ENCODE measurements at places on chromosomes 6 and 20.
A peak's percentile ranks its signal among the peaks of the same experiment; 100 is the strongest.

GRCh38 chr20:50338479-50339391 is 148.1 kb downstream of the CEBPB start:
- DNase-seq = no peak

DNA sequence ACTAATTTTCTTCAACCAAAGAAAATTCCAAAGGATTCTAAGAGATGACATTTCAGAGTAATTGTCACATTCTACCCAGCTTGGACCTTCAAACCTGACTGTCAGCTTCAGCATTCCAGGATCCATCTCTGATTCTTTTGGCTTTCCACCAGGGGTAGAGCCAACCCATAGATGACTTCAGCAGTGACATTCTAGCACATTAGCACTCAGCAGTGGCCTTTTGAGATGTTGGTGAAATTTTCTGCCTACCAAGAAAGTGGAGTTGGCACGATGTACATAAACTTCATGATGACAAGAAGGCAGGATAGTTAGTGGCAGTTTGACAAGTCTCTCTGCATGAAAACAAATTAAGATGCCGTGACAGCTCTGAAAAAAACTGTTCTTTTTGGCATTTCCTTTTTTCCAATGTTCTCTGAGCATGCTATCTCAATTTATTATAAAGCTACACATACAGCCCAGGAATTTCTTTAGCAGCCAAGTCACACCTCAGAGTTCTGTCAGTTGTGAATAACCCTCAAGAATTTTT is 466.5 kb upstream of the RNF217 start:
- no peak for DNase-seq

- DNase-seq = no peak
Observed at GRCh38 chr20:23657202-23657601, 19.4 kb upstream of the CST3 start.

DNA sequence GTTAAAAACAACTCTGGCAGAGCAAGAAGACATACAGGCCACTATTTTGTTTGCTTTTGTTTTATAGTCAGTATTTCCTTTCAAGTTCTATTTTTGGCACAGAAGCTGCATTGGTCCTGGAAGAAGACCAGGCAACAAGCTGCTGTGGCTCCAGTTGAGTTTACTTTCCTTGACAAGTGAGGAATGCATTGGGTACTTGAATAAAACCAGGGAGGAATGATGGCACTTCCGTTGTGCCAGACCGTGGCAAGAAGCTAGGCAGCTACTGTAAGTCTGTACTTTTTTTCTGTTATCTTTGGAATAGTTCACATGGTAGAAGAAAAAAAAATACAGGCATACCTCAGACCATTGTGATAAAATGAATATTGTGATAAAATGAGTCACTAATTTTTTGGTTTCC is 66.3 kb downstream of the NCOA3 start:
- DNase-seq = no peak

- DNase-seq = no peak
Observed at GRCh38 chr6:63565058-63565726, 7.1 kb upstream of the LOC128125822 start.

DNA sequence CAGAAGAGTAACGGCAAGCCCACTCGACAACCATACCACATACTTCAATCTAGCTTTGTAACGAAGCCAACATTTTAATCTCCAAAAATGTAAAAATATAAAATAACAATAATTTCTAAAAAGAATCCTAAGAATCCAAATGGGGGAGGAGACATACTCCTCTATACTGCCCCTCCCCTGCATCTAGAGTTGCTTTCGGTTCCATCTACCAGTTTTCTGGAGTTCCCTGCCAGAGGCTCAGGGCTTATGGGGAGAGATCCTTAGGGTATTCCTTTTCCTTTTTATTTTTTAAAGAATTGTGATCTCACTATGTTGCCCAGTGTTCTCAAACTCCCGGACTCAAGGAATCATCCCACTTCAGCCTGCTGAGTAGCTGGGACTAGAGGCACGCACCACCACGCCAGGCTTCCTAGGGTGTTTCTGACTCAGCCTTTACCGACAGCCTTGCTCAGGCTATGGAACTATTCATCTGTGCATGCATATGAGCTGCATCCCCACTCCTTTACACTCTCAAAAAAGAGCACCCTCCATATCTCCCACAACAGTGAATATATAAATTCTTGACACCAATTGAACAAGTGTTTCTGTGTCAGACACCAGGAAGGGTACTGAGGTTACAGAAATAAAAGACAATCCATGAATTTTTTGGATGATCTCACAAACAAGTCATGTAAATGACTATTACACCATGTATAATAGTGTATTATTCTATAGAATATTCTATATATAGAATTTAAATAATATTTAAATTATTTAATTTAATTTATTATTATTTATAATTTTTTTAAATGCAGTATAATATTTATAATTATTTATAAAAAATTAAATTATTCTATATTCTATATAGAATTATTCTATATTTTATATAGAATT is 40.7 kb upstream of the UBR2 start:
- DNase-seq = no peak

GRCh38 chr6:91029211-91029610 is 442.3 kb upstream of the MAP3K7 start:
- no peak for DNase-seq

- DNase-seq = no peak
Observed at GRCh38 chr6:135159531-135159930, 21.6 kb upstream of the MYB start.

- no peak for DNase-seq
Observed at GRCh38 chr6:22083119-22083518, 213.7 kb downstream of the PRL start.

- peak; percentile 96 for DNase-seq
Observed at GRCh38 chr6:136288566-136289326, 900 bp downstream of the BCLAF1 start.

DNA sequence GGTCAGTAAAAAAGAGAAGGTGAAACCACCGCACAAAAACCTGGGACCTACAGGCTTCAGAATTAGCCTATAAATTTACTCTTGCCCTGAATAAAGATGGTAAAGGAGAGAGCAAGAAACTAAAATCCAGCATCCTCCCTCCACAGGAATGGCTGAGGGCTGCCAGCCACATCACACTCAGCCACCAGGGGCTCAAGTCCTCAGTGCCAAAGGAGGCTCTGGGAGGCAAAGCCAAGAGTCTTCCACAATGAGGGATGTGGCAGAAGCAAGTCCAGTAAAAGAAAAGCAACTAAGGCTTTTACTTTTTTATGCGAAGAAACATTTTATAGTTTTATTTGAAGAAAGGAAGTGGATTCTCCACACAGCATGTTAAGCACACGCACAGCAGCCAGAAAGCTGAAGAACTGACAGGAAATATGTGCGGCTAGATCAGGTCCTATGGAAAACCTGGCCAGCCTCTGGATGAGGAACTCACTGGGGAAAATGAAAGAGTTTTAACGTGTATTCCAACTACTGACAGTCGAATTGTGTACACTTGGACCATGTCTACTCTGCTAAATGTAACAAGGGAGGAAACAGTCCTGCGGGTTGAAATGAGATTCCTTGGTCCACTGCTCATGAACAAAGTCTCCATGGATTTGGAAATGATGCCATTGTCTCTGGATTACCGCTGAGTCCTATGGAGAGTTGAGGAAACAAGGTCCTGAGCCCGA is 219.4 kb upstream of the SSTR4 start:
- no peak for DNase-seq

DNA sequence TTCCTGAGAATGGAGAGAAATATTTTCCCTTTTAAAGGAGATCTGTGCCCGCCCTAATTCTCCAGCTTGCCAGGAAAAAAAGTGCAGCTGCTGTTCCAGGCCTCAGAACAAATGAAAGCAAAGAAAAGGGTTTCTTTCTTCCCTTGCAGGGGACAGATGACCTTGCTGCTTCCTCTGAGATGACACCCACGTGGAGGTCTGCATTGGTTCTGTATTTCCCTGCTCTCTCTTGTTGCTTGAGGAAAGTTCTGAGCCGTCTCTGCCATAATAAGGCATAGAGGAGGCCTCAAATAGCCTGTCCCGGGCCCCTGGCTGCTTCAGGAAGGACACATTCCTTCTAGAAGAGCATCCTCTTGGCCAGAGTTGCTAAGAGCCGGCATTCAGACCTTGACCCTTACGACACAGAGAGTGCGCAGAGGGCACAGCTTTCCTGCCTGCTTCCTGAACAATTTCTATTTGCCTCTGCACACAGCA is 501.8 kb upstream of the SULF2 start:
- DNase-seq = no peak

DNA sequence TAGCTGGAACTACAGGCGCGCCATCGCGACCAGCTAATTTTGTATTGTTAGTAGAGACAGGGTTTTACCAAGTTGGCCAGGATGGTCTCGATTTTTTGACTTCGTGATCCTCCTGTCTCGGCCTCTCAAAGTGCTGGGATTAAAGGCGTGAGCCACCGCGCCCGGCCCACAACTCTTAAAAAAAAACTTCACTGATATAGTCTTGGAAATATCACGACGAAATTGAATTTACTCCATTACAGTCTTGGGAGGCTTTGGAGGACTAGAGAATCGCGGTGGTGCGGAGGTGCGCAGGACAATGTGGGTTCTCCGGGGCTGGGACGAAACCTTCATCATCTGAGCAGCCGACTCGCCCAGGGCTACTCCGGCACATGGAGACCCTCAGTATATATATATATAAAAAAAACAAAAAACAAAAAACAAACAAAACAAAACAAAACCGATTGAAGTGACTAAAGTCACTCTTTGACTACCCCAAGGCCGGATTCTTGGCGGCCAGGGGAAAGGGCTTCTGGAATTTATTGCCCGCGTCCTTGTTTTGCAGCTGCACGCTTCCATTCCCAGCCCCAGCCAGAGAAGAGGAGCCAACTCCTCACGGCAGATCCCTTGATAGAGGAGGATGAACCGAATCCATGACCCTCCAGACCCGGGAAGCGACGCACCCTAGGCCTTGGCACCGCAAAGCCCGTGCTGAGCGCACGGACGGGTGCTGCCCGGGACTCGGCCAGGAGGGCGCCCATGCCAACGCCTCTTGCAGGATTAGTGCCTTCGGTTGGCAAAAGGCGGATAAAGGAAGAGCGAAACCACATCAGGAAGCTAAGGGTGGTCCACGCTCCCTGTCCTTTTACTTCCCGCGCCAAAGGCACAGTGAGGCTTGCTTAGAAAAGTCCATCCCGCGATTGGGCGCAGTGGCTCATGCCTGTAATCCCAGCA is 1.7 kb upstream of the GCM2 start:
- no peak for DNase-seq

- DNase-seq = no peak
Observed at GRCh38 chr20:34996243-34997028, 40.8 kb downstream of the MYH7B start.

GRCh38 chr6:34027445-34027936 is 118.4 kb downstream of the GRM4 start:
- DNase-seq = no peak
